ENCODE measurements at places on chromosomes 4 and X.

GRCh38 chr4:188783175-188783574 is 643.9 kb downstream of the TRIML1 start:
- H3K27me3 ChIP-seq = no peaks in the 10 kb centered on the region
- no peak overlapping the region for H3K27ac ChIP-seq
- no peaks in the 10 kb centered on the region for H3K36me3 ChIP-seq
- DNase-seq = no peak
- no peaks in the 10 kb centered on the region for H3K4me1 ChIP-seq

- peak within 1 kb of the TSS; percentile 40 for H3K4me3 ChIP-seq
- peak within 1 kb of the TSS; percentile 49 for H3K27ac ChIP-seq
- DNase-seq = no peak
- peaks cover 6% of the 10 kb centered on the region for H3K27me3 ChIP-seq
- no peaks in the 10 kb centered on the region for H3K36me3 ChIP-seq
These were observed at the start of gene TLL1 for GRCh38 chr4:165872461-165873297. TLL1 (plus strand) TSS chr4:165873237; CDS start chr4:165873905, 668 bp downstream.

DNA sequence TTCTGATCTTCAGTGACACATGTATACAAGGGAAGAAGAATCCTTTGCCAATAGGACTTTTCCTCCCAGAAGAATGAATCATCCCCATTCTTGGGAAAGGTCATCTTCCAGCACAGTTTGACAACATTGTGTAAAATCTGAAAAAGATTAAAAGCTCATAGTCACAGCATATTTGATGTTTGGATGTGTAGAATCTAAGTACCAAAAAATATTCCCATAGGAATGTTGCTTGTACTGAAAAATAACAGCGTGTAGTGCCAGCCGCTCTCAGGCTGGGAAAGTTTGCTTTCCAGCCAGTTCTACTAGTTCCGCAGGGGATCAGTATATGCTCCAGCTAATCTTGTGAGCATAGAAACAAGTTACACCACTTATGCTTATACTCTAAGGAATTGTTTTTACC is 74.7 kb upstream of the IL13RA1 start:
- no peak overlapping the region for H3K27ac ChIP-seq
- peaks cover 5% of the 10 kb centered on the region for H3K4me1 ChIP-seq
- H3K4me3 ChIP-seq = no peak overlapping the region
- H3K36me3 ChIP-seq = no peaks in the 10 kb centered on the region
- no peaks in the 10 kb centered on the region for H3K27me3 ChIP-seq

- no peak overlapping the region for H3K27ac ChIP-seq
- no peaks in the 10 kb centered on the region for H3K27me3 ChIP-seq
- DNase-seq = no peak
These were observed 115.8 kb upstream of the SHISA3 start for GRCh38 chr4:42281324-42282020.

- peaks cover 23% of the 10 kb centered on the region for H3K4me1 ChIP-seq
- peak overlapping the region; percentile 55 for H3K4me3 ChIP-seq
- no peak for DNase-seq
- H3K36me3 ChIP-seq = no peaks in the 10 kb centered on the region
- no peaks in the 10 kb centered on the region for H3K27me3 ChIP-seq
These were observed 528 bp upstream of the FGF2 start for GRCh38 chr4:122826079-122826527.

DNA sequence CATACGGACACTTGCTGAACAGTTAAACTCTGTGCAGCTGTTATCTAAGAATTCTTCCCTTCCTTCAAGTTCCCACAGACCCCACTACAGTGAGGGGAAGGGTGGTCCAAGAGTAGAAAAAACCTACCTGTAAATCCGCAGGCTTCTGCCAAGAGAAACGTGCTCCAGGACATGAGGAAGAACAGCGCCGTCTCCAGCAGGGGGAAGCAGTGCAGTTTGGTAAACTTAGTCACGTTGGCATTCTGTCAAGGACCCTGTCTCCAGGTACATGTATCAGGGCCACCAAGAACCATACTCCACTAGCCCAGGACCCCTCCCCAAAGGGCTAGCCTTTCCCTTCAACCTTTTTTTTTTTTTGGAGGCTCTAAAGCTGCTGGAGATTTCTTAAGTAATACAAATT is 79.9 kb downstream of the CHST7 start:
- H3K27ac ChIP-seq = no peak overlapping the region
- H3K27me3 ChIP-seq = no peaks in the 10 kb centered on the region
- peaks cover 4% of the 10 kb centered on the region for H3K4me1 ChIP-seq
- no peak for DNase-seq
- no peak overlapping the region for H3K4me3 ChIP-seq

DNA sequence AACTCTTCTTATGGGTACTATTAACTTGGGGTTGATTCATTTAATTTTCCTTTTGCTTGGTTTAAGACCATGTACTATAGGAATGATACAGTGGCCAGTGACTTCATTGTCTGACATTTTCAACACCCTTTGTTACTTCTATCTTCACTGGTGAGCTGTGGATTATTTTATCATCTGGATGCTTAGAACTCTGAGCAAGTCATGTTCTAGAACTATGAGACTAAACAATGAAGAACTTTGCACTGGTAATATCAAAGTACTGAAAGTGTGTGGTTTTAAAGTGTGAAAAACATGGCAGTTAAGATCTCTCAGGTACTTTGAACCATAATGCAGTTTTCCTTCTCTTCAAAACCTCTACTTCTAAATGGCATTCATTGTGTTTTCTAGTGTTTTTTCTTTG is 47.8 kb downstream of the MAP7D3 start:
- H3K27me3 ChIP-seq = no peaks in the 10 kb centered on the region
- H3K27ac ChIP-seq = peak overlapping the region; percentile 65
- no peak overlapping the region for H3K4me3 ChIP-seq
- H3K36me3 ChIP-seq = peaks cover 5% of the 10 kb centered on the region

DNA sequence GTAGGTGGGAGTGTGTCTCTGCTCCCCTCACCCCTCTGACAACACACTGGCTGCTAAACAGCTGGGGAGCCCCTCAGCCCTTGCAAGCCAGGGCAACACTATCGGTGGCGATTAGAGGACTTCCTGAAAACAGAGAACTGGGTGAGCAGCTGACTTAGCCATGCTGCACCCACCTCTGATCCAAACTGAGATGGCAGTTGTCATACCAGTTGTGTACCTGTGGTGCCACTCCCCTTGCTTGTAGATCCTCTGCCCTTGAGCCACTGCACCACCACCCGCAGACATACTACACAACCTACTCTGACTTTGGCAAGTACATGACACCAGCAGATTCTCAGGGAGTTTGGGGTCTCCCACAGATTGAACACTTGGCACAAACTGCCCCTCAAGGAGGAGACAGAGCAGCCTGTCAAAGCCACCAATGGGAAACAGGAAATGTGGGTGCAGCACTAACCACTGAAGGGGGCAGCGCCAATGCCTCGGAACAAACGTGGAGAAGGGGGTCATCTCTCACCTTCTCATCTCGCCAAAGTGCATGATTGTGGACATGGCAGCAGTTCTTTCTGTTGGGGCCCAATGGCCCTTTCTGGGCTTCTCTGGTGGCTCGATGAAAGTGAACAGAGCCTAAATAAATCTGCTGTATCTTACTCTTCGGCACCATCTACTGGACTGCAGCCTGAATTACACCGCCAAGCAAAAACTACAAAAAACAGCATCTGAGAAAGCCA is 119.8 kb downstream of the NEK1 start:
- H3K4me1 ChIP-seq = no peaks in the 10 kb centered on the region
- no peak overlapping the region for H3K4me3 ChIP-seq
- H3K36me3 ChIP-seq = no peaks in the 10 kb centered on the region
- H3K27me3 ChIP-seq = no peaks in the 10 kb centered on the region

DNA sequence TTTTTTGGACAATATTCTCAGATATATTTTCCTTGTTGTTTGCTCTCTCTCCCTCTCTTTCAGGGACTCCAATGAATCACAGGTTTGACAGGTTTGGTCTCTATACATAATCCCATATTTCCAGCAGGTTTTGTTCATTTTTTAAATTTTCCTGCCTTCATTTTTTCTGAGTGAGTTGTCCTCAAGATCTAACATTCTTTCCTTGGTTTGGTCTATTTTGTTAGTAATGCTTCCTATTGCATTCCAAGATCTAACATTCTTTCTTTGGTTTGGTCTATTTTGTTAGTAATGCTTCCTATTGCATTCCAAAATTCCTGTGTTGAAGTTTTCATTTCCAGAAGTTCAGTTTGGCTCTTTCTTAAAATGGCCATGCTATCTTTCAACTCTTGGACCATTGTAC is 45.3 kb upstream of the ZMAT1 start:
- no peaks in the 10 kb centered on the region for H3K27me3 ChIP-seq
- no peak overlapping the region for H3K27ac ChIP-seq
- no peaks in the 10 kb centered on the region for H3K4me1 ChIP-seq
- DNase-seq = no peak
- no peak overlapping the region for H3K4me3 ChIP-seq

DNA sequence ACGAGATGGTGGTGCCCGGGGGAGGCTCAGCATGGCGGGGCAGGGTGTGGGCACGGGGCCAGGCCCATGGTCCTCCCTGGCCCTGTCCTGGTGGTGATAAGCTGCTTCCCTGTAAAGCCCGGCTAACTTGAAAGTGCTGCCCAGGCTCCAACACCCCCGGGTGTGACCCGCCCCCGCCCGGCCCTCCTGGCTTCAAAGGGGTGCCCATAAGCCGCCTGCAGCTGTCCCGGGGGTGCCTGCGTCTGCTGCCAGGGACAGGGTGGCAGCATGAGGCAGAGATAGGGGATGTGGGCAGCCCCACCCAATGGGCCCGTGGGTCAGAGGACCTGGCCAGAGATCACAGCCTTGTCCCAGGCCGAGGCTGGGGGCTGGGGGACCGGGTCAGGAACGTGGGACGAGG is 18.1 kb downstream of the FGFRL1 start:
- H3K4me1 ChIP-seq = peaks cover 14% of the 10 kb centered on the region
- peaks cover 6% of the 10 kb centered on the region for H3K36me3 ChIP-seq
- no peak overlapping the region for H3K27ac ChIP-seq
- no peak for DNase-seq

- H3K27me3 ChIP-seq = no peaks in the 10 kb centered on the region
- no peaks in the 10 kb centered on the region for H3K36me3 ChIP-seq
- peak overlapping the region; percentile 49 for H3K27ac ChIP-seq
- H3K4me3 ChIP-seq = no peak overlapping the region
- H3K4me1 ChIP-seq = peaks cover 13% of the 10 kb centered on the region
These were observed 47.9 kb downstream of the CXCL1 start for GRCh38 chr4:73917081-73917501.

- H3K4me1 ChIP-seq = peaks cover 6% of the 10 kb centered on the region
- no peak for DNase-seq
- no peaks in the 10 kb centered on the region for H3K27me3 ChIP-seq
- H3K36me3 ChIP-seq = peaks cover 32% of the 10 kb centered on the region
- H3K4me3 ChIP-seq = no peak overlapping the region
- H3K27ac ChIP-seq = no peak overlapping the region
These were observed 56.3 kb upstream of the NAP1L5 start for GRCh38 chr4:88753658-88754571.

DNA sequence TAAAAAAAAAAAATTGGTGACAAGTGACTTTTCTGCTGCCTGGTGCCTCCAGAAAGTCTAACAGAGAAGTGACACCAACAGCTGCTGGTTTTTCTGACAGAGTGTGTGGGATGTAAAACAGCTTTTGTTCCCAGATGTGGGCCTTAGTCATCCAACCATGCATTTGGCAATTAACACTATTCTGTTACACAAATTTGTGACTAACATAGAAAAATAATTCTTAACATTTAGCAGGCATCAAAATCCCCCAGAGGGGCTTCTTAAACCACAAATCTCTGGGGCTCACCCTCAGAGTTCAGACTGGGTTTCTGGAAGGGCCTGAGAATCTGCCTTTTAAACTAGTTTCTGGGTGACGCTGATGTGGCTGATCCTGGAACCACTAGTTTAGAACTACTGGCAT is 100.5 kb upstream of the PCDH7 start:
- DNase-seq = no peak
- H3K4me1 ChIP-seq = no peaks in the 10 kb centered on the region
- H3K4me3 ChIP-seq = no peak overlapping the region
- H3K27ac ChIP-seq = no peak overlapping the region
- H3K36me3 ChIP-seq = no peaks in the 10 kb centered on the region

DNA sequence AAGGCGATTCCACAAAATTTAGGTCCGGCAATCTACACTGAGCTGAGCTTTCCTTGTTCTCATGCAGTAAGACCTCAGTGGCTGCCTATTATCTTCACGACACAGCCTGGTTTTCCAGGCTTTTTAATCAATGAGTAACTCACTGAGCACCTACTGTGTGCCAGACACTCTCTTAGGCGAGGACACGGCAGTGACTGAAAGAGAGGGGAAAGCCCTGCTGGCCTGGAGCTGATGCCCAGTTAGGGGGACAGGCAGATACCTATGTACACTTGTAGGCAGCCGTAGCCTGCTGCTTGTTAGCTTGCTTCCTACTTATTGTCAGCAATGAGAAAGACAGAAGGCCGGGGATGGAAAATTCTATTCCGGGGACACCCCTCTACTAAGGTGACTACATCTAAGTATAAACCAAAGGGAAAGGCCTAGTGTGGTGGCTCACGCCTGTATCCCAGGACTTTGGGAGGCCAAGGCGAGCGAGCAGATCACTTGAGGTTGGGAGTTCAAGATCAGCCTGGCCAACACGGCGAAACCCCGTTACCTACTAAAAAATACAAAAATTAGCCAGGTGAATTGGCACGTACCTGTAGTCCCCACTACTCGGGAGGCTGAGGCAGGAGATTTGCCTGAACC is 3.8 kb downstream of the WDR1 start:
- no peak for DNase-seq
- H3K4me1 ChIP-seq = peaks cover 88% of the 10 kb centered on the region
- H3K27ac ChIP-seq = peak overlapping the region; percentile 89
- no peak overlapping the region for H3K4me3 ChIP-seq
- no peaks in the 10 kb centered on the region for H3K36me3 ChIP-seq

DNA sequence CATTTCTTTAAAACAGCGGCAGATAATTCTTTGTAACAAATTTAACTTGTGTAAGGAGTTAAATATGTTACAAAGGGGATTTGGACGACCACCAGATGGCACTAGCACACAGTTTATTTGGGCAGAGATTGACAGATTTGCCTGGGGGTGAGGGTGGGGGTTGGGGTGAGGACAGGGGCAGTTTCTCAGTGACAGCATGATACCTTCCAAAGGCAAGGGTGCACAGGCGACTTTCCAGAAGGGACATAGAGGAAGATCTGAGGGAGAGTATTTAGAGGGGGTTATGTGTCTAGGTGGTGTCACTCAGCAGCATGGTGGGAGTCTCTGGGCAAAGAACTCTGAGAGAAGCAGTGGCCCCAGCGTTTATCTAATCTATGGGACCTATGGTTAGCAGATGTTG is 9.6 kb upstream of the TMA16 start:
- no peaks in the 10 kb centered on the region for H3K4me1 ChIP-seq
- no peaks in the 10 kb centered on the region for H3K27me3 ChIP-seq
- H3K36me3 ChIP-seq = no peaks in the 10 kb centered on the region
- no peak overlapping the region for H3K27ac ChIP-seq

Data from vagina (tissue), 2 donors.